ENCODE measurements at places on chromosomes 1 and 21. TPM values are rescaled to one million over a fixed set of nuclear protein-coding genes. Genes with fewer than 3 reads are reported as not detected.

Gene IL12RB2
- 0.14 TPM for total RNA-seq

Gene SPRR5
- total RNA-seq: not detected

Gene OR10J1
- not detected for total RNA-seq

Gene PLEKHN1
- 4.3 TPM for total RNA-seq

Gene TPTE
- not detected for total RNA-seq
